ENCODE measurements at places on chromosomes 4 and X. TPM values are rescaled to one million over a fixed set of nuclear protein-coding genes. Genes with fewer than 3 reads are reported as not detected.

GRCh38 chr4:176864238-176864637 is 71.5 kb upstream of the VEGFC start:
- DNase-seq: no peak

DNA sequence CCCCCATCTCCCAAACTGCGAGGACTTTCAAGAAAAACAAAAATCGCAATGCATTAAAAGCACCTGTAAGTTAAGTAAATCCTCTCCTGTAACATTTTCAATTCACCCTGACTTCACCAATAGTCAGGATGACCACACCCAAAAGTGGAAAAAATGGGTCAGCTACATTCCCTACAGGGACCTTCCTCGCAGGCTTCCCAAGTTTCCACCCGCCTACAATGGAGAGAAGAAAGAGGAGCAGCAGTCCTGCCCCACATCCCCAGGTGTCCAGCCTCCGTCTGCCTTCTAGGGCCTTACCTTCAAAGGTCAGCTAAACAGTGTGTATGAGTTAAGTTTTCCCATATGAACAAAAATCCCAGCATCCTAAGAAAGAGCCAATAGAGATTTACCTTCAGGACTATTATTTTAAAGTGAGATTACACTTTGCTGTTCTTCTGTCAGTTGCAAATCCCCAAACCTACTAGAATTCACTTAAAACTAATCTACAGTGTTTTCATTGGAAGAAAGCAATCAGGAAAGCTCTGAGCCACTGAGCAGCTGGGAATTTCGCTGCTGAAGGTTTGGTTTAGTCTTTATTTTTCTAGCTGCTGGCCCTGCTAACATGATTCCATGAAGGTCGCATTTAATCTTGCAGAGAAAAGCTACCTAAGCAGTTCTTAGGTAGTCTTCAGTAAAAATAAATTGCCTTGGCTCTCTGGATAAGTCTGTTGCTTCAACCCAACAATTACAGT is 12.5 kb downstream of the IRF2 start:
- DNase-seq: peak; percentile 65

- no peak for DNase-seq
Observed at GRCh38 chr4:167785523-167785922, 306.8 kb upstream of the ANXA10 start.

IL2 gene
- not detected for total RNA-seq

DNA sequence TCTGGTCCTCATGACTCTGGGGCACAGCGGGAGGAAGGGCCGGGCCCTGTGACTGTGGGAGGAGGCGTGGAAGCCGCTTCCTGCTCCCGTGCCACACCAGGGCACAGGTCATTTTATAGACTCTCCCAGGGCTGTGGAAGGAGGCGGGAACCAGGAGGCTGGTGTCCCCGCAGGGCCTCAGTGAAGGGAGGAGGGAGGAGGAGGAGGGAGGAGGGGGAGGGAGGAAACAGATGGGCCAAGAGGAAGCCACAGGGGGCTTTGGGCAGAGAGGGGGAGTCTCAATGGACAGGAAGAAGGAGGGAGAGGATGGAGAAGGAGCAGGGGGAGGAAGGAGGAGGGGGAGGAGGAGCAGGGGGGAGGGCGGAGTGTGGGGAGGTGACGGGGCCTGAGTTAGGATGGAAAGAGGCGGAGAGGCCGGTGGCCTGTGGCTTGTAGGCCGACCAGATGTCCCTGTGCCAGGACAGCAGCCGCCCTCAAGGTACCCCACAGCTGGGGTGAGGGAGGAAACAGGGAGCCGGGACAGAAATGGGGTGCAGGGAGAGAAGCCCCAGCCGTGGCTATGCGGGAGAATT is 6.2 kb upstream of the PLCXD1 start:
- peak; percentile 88 for DNase-seq

DNA sequence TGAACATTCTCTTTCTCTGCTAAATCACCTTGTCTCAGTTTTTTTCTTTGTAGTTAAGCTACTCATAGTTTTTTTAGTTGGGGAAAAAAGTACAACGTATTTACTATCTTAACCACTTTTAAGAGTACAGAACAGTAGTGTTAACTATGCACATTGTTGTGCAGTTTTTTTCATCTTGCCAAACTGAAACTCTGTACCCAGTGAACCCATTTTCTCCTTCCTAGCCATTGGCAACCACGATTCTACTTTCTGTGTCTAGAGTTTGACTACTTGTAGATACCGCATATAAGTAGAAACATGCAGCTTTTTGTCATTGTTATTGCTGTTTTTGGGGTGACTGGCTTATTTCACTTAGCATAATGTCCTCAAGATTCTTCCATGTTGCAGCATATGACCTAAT is 10.0 kb downstream of the N4BP2 start:
- no peak for DNase-seq

GRCh38 chr4:32142075-32142474 is 1421.9 kb downstream of the PCDH7 start:
- DNase-seq: no peak

DNA sequence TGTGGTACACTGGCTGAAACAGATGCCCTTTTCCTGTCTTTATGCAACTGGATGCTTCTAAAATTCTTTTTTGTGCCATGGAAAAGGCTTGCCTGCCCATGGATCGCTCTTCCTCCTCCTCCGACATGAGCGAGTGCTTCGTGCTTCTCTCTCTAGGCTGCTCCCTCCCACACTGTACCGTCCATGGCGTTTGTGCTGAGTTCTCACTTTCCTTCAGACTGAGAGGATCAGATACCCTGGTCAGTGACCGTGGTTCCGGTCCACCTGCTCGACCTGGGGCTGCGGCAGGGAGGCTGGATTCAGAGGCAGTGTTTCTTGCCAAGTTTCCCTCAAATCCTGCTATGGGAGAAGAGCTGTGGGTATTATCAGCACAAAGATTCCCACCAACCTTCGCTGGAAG is 10.2 kb upstream of the CLDN24 start:
- no peak for DNase-seq

F8A2 gene
- total RNA-seq: not detected

DNA sequence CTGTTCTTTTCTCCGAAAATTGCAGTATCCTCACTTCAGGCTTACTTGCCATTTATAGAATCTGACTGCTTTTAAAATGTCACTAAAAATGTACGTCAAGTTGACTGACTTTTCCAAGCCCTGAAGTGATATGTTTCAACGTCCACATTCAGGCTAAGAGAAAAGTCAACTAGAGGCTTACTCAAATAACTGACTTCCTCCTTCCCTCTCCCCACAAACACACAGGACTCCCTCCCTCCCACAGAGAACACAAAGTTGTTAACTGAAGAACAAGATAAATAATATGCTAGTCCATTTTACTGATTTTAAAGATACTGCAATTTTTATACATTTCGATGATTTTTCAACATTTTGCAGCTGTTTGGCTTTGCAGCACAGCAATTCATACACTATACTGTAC is 13.8 kb upstream of the CDKL2 start:
- DNase-seq: no peak

GRCh38 chrX:252244-252956 is 28.8 kb upstream of the PLCXD1 start:
- DNase-seq: no peak

Data from H7 (cell line).